Esophagus squamous epithelium (tissue), 5 donors: ENCODE measurements at places on chromosomes 6 and 20. TPM values are rescaled to one million over a fixed set of nuclear protein-coding genes. Genes with fewer than 3 reads are reported as not detected.

SLC22A7 gene
- total RNA-seq = not detected

GRCh38 chr6:109024784-109025183 lies 69.9 kb downstream of the SESN1 start:
- DNase-seq = no peak

DNA sequence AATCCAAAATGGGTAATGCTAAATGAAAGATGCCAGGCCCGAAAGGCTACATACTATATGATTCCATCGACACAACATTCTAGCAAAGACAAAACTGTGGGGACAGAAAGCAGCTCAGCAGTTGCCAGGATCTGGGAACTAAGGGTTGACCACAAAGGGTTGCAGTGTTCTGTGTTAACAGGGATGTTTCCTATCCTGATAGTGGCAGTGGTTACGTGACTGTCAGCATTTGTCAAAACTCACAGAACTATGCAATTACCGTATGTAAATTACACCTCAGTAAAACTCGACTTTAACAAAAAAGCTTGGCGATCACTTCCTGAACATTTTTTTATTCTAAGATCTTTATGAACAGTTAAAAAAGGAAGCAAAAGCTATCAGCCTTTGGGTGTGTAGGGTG lies 83.9 kb downstream of the BANF2 start:
- no peak for DNase-seq

DNA sequence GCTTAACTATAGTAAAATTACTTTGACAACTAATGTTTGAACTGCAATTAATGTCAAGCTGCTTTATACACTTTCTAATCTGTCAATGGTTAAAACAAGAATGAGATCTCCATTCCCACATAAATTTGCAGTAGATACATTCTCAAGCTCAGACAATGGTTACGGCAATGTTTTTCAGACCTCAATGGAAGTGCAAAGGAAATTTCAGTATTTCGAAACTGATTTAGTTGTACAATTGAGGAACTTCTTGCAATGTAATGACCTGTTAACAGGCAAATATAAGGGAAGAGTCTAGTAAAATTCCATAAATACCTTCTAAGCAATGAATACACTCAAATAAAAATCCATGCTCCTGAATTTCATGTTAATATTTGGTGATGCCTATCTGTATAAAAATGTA lies 94.7 kb downstream of the ADTRP start:
- DNase-seq = no peak

- DNase-seq = no peak
Observed at GRCh38 chr20:32216179-32217142, 8.8 kb downstream of the POFUT1 start.

PET117 gene
- 17.0 TPM for total RNA-seq

- DNase-seq = no peak
Observed at GRCh38 chr6:134123666-134124208, 71.3 kb upstream of the SLC2A12 start.

DEF6 gene
- 24.4 TPM for total RNA-seq
